ENCODE measurements at places on chromosomes 2 and 18.

DNA sequence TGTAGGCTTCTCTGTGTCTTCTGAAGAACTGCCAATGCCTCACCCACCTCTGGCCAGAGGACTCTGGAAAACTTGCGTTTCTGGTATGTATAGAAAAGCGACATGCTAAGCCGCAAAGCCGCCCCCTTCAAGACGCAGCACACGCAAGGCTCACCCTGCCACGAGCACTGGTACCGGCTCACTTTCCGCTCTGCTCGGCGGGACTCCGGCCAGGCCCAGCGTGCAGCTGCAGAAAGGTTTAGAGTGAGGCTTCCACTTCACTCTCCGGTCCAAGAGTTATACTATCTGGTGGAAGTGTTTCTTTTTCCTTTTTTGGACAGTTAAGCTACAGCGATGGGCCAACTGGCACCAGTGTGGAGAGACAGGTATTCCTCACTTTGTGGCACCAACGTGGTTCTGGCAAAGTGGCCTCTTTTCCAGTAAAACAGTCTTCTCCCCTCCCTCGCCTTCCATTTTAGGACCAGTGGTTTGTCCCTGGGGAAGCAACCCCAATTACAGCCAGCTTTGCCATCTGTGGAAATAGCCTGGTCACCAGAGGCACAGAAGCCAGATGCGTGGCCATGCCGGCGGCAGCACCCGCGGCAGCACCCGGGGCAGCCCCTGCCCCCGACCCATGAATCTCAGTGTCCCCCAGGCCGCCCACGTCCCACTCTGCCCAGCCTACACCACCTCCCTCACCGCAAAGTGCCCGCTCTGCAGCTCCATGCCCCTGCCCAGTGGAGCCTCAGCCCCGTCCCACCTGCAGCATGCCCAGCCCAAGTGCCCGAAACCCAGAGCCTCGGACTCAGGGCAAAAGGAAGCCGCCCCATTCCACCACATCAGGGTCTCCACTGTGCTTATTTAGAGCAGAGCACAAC, 91.6 kb upstream of the CTDP1 start:
- no peak for DNase-seq

- no peak for DNase-seq
Measured at GRCh38 chr18:57925706-57926105, 118.3 kb upstream of the NEDD4L start.

DNA sequence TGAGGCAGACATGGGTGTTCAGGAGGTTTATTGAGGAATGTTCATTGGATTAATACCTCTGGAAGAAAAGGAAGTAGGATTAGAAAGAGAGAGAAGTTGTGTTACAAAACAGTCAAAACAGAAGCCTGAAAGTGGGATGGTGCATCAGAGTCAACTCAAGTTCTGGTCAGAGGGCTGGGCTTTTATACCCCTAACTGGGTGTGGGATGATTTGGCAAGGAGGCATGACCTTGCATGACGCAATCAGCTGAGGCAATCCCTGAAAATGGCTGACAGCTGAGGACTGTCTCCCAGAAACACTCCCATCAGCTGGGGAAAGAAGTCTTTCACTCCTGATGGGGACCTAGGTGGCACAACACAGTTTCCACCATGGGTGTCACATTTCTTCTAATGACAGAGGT, 818.2 kb downstream of the SATB2 start:
- DNase-seq, result no peak

GRCh38 chr2:134324430-134324829, 70.6 kb downstream of the MGAT5 start:
- no peak for DNase-seq

DNA sequence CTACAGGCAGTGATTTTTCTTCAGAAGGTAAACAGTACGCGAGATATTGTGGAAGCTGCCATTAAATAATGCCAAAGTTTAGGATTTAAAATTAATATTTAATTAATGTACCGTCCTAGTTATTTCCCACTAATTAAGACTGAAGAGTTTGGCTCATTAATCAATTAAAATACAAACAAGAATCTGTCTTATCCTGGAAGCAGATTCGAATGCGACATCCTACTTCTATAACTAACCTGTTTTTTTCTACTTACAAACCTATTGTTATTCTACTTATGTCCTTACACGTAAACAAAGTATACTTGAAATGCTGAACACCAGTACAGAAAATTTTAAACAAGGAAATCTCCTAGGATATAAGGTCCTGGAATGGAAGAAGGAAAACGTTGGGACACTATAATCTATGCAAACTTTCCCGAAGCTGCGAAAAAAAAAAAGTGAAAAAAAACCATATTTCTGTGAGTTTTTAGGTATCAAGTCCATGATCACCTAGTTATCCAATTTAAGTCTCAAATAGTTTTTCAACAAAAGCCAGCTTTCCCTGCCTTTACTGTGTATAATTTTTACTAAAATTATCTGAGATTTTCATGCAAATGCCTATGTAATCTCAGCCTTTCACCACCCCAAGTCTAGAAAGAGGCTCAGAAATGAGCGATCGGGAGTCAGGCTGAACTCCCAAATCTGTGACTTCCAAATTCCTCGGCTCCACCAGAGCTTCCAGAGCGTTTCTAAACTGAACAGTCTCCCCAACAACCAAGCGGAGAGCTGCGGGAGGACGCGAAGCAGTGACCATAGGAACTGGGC, 1.2 kb upstream of the C2orf15 start:
- DNase-seq, result no peak

DNA sequence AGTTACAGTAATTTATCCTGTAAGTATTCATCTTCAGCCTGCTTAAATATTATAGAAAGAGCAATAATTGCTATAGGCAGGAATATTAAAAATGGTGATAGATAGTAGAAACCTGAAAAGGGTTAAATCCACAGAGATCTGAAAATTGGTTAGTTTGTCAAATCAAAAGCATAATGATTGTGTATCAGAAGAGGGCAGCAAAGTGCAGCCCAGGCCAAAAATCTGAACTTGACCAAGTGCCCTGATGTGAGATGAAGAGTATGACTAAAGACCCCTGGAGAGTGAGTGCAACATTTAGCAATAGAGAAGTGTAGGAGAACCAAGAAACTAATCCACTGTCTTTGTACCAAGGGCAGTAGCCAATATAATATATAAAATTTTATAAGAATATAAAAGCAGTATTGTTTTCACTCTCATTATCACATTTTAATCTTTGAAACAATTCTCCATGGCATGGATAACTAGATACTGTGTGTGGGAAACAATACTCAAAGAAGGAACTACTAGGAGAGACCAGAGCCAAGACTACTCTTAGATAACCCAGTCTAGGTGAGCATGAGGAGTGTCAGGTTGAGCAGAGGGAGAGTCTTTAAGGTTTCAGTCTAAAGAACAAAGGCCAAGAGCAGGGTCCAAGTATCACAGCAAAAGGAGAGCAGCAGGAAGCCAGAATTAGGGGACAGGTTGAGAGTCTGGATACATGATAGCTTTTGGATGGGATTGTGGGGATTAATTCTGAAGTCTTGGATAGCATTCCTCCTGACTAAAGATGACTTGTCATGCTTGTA, 148.7 kb downstream of the CALCRL start:
- DNase-seq, result no peak

DNA sequence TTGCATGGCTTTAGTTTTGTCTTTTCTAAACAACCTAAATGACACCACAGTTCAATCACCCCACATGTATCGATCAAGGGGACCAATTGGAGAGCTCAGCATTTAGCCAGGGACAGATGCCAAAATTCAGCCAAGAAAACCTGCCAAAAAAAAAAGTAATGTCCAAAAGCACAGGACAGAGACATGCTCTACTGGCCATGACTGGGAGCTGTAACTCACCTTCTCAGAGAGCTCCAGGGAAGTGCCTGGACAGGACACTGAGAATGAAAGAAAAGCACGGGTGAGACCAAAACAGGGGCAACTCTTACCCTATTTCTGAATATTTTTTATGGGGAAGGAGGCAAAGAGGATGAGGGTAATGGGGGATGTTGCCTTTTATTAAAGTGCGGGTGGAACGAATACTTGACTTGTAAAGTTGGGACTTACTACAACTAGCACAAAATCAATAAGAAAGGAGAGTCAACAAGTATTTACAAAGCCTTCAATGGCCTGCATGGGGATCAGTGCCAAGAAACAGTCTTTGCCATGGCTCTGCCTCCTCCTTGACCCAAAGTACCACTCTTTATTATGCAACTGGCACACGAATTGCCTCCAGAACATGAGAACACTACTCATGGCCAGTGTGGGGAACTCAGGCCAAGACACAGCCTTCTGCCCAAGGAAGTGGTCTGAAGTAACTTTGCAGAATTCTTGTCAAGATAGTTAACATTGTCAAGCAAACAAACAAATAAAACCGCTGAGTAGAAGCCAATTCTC, 72.9 kb upstream of the HK2 start:
- DNase-seq, result no peak

DNA sequence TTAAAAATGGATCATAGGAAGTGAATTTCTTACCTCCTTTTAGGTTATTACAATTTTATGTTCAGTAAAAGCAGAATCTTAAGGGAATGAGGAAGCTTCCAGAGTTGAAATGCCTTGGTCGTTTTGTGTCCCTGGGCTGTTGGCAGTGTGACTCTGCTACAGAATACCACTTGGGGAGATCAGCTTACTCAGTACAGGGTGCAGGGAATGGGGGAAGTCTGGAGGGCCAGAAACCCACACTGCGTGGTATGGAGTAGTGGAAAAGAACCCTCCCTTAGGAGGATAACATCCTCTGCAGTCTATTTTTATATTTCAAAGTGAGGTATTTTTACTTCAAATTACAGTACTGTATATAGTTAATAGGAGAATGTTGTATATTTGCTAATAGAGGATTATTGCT, 51.1 kb downstream of the R3HDM1 start:
- DNase-seq, result no peak

DNA sequence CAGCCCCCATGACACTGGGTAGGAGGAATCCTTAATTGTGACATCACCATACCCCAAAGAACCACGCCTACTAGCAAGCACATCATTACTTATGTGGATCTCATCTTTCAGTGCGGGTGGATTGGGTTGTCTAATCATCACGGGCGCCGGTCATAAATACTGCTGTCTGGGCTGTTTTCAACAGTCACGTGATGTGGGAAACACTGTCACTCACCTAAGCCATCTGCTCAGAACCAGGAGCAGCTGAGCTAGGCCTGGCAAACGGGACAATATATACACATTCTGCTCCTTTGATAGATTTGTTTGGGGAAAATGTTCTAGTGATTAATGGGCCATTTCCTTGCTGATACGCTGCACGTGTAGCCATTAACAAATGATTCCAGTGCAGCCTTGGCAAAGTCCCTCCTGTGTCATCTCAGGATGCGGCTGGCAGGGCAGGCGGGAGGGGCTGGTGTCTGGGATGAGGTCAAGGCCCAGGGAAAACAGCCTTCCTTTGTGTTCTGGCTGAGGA, 145.9 kb upstream of the COPS8 start:
- no peak for DNase-seq

- no peak for DNase-seq
Measured at GRCh38 chr2:39217192-39217550, 26.6 kb downstream of the CDKL4 start.

DNA sequence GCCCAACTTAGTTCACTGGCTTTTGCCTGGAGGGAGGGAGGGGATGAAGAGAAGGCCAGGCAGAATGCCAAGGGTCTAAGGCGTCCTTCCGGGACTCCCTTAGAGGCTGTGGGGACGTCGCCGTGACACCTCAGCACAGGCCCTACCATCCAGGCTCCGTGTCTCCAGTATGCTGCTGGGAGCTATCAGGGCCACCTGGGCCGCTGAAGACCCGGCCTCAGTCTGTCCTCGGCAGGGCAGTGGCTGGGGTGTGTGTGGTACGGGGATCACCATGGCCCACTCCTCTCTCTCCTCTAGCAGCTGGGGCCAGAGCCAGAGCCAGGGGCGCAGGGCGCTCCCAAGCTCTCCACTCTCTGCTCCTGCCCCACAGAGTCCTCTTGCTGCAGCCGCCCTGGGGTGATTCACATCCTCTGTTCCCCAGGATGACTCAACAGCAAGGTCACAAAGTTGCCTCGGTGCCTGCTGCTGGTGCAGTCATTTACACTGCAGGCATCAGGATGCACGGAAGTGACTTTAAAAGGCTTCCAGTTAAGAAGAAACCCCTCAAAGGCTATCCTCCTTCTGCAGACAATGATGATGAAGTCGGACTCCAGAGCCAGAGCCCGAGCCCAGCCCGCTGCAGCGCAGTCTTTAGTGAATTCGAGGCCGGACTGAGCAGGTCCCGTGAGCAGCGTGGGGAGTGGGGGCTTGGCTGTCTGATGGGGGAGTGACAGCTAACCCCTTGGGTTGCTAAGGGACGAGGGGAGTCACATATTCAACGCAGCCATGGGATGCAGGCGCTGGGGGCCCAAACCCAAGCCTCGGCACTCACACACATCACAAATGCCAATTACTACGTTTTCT, 31.9 kb downstream of the SNORC start:
- no peak for DNase-seq

DNA sequence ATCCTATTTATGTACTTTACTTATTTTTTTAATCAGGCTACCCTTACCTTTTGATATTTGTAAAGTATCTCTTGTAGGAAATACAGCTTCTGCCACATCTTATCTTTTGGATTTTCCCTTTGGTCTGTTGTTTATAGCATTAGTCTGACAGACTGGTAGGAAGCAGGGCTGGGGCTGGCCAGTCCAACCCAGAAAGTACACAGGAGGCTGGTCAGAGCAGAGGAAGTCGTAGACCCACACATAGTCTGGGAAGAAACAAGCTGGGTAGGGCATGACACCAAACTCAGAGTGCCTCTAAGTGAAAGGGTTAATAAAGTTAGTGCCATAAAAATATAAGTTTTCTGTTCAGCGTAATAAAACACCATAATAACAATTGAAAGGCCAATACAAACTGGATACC, 51.7 kb downstream of the BOLA3 start:
- DNase-seq, result no peak

DNA sequence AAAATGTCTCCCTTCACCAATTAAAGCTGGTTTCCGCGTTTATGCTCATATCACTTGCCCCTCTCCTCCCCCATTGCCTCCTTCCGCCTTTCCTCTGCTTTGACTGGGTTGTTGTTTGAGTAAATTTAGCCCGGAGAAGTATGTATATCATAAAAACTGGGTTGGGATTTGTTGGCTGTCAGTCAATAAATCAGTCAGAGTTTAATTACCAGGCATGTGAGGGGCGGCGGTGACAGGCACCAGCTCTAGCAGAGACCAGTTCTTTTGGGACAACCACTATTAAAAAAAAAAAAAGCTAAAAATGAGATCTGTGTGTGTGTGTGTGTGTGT, 382.4 kb upstream of the SMIM21 start:
- no peak for DNase-seq

GRCh38 chr2:159086342-159086741, 117.9 kb downstream of the TANC1 start:
- no peak for DNase-seq

DNA sequence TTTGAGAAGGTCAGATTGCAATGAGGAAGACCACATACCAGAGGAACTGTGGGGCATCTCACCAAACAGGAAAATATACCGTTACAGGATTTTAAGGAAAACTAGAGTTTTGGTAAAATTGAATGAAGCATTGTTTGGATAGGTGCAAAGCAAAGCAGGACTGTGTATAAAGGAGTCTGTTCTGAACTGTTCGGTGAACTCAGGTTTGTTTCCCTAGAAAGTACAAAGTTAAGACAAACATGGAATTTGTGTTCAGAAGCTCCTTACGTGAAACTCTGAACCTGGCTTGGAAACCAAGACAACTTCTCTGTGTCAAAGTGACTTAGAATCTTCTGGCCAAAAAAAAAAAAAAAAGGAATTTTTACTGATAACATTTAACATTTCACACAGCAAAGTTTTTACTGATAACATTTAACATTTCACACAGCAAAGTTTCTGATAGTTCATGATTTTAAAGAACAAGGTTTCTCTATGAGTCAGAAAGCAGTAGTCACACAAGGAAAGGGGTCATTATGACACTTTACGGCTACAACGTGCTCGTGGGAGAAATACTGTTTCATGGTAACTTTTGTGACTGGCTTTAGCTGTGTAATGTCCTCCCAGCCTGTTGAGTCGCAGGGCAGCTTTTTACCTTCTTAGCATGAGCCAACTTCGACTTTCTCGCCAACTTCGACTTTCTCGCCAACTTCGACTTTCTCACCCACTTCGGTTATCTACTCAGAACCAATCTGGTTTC, 21.2 kb upstream of the TET3 start:
- no peak for DNase-seq

Data from cortex of kidney (tissue), 1 donor.